ENCODE measurements at places on chromosomes 7 and 10.

DNA sequence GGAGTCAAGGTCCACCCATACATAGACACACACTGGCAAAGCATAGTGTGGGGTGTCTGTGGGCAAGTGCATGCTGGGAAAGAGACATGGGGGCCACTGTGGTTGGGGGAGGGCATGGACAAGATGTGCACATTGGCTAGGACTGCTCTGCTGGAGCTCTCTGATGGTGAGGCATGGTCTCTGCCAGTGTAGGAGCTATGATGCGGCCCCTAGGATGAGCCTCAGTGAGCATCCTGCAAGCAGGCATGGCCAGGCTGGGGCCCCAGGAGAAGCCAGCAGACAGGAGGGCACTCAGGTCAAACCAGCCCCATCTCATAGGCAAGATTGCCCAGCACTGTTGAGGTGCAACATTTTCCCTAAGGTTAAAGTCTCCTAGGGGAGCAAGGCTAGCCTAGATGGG, 489.4 kb downstream of the DNAJB9 start:
- DNase-seq: no peak

DNA sequence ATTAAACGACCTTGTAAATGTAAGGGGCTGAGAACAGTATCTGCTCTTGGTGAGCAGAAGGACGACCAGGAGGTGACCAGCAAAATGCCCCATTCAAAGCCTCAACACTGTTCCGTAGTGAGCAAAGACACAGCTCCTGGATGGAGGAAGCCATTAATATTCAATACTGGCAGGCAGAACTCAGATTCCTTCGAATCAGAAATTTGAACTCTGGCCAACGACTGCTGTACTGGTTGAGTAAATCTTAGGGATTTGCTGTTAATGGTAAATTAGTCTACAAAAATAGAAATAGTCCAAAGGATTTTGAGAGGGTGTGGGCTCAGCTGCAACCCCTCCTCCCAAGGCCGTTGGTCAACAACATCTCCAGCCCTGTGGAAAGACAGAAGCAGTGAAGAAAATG, 130.5 kb upstream of the PFKP start:
- DNase-seq: no peak

- DNase-seq: no peak
Measured at GRCh38 chr7:134480730-134481129, 21.8 kb upstream of the AKR1B1 start.

DNA sequence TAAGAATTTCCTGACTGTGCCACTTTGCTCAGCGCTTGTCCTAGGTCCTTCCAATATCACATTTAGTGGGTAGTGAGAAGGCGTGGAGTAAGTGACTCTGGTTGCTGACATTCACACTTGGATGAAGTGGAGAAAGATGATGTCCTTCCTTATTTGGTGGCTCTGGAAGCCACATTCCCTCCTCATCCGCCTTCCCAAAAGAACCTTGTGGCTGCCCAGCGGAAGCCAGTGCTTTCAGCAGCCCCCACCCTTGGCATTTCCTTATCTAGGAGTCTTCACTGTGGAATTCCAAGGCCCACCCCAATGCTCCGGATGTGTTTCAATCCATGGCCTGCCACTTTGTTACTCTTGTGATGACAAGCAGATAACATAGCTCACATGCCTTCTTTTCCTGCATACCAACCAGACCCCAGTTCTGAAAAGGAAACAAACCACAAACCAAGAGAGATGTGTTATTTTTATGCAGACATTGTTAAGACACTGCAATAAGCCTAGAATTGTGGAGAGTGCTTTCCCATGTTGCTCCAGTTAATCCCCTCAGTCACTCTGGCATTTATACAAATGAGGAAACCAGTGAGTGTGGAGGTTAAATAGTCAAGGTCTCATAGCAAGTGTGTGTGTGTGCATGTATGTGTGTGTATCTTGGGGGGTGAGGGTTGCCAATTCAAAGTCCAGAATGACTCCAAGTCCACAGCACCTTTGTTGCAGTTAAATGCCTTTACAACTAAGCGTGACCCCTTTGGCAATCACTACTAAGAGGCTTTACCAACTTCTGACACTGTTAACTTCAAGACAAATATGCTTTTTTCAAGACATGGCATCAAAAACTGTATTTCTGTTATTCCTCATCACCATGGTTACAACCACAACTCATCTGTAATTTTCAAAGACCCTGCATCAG, 10.3 kb upstream of the ANKRD1 start:
- DNase-seq: no peak

DNA sequence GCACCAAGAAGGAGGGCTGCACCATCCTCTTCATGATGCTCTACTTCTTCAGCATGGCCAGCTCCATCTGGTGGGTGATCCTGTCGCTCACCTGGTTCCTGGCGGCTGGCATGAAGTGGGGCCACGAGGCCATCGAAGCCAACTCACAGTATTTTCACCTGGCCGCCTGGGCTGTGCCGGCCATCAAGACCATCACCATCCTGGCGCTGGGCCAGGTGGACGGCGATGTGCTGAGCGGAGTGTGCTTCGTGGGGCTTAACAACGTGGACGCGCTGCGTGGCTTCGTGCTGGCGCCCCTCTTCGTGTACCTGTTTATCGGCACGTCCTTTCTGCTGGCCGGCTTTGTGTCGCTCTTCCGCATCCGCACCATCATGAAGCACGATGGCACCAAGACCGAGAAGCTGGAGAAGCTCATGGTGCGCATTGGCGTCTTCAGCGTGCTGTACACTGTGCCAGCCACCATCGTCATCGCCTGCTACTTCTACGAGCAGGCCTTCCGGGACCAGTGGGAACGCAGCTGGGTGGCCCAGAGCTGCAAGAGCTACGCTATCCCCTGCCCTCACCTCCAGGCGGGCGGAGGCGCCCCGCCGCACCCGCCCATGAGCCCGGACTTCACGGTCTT, 1.9 kb downstream of the FZD1 start:
- DNase-seq: no peak

DNA sequence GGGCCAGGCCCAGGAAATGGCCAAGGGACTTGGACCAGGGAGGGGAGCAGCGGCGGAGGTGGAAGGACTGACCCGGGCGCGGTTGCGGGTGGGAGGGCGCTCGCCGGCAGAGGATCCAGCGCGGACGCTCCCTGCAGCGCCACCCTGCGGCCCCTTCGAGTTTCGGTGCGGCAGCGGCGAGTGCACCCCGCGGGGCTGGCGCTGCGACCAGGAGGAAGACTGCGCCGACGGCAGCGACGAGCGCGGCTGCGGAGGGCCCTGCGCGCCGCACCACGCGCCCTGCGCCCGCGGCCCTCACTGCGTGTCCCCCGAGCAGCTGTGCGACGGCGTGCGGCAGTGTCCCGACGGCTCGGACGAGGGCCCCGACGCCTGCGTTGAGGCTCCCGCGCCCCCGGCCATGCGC, 16.8 kb upstream of the ZNF467 start:
- DNase-seq: no peak

- no peak for DNase-seq
Measured at GRCh38 chr10:117412469-117413010, 37.3 kb upstream of the PDZD8 start.

DNA sequence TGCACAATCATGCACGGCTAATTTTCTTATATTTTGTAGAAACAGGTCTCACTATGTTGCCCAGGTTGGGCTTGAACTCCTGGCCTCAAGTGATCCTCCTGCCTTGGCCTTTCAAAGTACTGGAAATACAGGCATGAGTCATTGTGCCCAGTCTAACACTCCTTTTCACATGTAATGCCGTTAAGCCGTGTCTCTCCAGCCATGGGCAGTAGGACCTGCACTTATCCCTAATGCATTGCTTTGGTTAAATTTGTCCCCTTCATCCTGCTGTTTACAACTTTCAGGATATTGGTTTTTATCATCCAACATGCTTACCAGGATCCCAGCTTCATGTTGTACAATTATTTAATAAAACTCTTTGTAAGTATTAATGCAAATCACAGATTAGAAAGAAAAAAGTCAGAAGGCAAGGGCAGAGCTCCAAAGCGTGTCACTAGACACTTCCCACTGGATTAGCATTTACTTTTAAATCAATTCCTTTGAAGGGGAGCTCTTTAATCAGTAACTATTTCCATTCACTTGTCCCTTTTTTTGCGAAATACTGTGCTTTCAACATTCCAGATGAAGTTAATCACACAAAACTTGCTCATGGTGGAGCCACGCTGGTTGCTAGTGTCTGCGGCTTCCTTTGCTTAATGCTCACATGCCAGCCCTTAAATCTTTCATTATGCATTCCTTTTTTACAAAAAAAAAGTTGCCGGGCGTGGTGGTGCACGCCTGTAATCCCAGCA, 256.0 kb upstream of the AUTS2 start:
- DNase-seq: no peak

DNA sequence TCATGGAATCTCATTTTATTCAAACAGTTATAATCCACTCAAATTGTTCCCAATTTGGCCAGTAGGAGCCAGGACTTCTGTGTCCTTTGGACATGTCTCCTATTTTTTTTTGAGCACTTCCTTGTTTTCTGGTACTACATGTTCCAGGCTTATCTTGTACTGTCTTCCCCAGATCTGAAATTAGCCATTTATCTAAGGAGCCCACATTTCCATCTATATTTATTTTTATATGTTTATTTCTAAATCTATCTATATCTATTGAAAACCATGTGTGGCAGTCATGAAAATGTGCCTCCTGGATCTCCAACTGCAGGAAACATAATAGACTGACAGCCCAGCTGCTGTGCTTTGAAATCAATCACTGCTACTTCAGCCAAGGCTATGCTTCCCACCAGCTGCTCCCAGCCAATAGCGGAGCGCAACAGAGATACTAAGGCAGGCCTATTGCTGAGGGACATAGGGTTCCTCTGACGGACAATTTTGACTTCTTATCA, 147.1 kb downstream of the LRRC4 start:
- no peak for DNase-seq

DNA sequence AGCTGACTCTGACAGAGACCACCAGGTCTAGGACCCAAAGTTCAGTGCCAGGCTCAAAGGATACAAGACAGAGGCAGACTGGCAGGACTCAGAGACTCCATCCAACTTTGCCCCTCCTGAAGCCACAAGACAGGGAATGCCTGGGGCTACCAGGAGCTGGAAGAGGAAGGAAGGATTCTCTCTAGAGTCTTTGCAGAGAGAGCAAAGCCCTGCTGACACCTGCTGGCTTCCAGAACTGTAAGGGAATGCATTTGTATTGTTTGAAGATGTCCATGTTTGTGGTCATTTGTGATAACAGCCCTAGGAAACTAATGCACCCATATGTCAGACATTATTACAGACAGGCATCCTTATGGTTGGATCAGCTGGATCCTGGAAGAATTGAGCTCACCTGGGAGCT, 132.3 kb upstream of the C7orf33 start:
- DNase-seq: no peak

DNA sequence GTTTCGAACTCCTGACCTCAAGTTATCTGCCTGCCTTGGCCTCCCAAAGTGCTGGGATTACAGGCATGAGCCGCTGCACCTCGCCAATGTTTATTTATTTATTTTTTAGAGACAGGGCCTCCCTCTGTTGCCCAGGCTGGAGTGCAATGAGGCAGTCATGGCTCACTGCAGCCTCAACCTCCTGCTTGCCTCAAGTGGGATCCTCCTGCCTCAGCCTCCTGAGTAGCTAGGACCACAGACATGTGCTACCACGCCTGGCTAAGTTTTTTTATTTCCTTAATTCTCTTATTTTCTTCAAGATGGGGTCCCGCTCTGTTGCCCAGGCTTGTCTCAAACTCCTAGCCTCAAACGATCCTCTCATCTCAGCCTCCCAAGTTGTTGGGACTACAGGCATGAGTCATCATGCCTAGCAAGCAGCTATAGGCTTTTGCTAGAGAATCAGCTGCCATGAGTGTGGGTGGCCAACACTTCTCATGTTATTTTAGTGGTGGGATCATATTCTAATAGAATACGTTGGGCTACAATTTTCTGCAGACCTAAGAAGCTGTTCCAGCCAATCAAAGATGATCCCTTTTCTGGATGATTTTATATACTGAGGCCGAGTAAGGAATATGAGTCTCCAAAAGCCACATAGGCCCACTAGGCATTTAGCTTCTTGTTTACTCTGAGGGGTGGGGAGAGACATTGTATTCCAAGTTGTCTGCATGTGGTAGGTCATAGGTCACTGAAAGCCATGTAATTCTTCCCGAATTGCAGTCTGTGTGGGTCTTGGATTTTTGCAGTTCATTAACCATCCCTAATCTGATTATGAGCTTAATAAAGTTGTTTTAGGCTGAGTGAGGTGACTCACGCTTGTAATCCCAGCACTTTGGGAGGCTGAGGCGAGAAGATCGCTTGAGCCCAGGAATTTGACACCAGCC, 7.6 kb upstream of the TMEM248 start:
- DNase-seq: no peak

DNA sequence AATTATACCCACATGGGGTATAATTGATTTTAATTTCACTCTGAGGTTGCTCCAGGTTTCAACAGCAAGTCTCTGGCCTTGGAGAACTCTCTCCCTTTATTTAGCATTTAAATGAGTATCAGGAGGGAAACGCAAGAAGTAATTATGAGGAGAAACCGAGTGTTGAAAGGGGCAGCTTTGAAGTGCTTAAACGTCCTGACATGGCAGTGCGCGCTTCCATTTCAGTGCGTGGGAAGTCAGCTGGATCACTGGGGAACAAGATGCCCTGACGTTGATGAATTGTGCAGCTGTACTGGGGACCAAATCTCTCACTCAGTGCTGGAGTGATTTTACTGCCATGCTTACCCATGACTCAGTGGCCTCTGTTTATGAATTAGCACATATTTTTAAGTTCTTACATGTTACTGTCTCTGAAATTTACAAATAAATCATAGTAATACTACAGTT, 106.0 kb upstream of the PRR15 start:
- DNase-seq: no peak

Data from activated CD4-positive, alpha-beta T cell treated with anti-CD3 and anti-CD28 coated beads, Interleukin-2, amount 50 U/mL, for 24 hours (primary cell).